GM18507 (cell line): ENCODE measurements at places on chromosomes 5 and 9.
A peak's percentile ranks its signal among the peaks of the same experiment; 100 is the strongest.

- peak; percentile 52 for DNase-seq
Measured at GRCh38 chr9:98129451-98129881, 10.4 kb upstream of the TRIM14 start.

DNA sequence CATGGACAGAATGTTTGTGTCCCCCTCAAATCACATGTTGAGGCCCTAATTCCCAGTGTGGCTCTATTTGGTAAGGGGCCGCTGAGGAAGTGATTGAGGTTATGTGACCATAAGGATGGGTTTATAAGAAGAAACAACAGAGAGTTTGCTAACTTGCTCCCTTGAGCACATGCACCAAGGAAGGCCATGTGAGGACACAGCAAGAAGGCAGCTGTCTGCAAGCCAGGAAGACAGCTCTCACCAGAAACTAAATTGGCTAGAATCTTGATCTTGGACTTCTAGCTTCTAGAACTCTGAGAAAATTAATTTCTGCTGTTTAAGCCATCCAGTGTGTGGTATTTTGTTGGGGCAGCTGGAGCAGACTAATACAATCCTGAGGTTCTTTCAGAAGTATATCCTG, 35.2 kb upstream of the CDC42SE2 start:
- DNase-seq: no peak

DNA sequence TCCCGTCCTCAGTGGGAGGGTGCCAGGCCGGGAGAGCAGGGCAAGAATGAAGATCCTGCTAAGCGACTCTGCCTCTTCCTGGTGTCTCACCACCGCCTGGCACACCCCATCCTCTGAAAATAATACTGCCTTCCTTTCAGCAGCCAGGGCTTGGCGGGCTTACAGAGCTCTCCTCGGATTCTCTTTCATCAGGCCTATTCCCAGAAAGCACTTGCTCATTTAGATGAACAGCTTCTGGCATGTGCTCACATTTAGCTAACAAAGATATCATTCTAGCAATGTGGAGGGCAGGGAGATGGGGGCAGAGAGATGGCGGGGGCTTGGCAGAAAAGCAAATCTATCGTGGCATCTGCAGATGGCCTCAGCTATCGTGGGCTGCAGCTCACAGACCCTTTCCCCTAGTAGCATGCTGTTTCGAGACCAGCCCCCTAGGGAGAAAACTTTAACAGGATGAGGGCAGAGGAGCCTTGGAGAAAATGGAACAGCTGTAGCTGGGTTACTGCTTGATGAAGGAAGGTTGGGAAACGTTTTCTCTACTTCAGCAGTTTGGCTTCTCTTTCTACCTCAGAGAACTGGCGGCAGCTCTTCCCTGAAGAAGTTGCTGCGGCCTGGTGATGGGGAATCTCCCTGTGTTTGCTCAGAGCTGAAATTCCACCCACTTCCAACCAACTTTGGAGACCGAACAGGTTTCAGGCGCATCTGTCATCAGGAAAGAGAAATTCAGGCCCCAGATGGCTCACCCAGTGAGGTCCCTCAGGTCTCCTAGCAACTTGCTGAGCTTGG, 102.1 kb downstream of the TMEM174 start:
- DNase-seq: no peak

- DNase-seq: no peak
Measured at GRCh38 chr9:134040781-134041648, 15.7 kb downstream of the BRD3OS start.

- DNase-seq: no peak
Measured at GRCh38 chr9:122998448-122998847, 35.0 kb upstream of the GPR21 start.

- no peak for DNase-seq
Measured at GRCh38 chr5:42990892-42991291, 49.2 kb downstream of the ANXA2R start.

GRCh38 chr5:158770506-158770905, 329.2 kb downstream of the EBF1 start:
- DNase-seq: no peak

- no peak for DNase-seq
Measured at GRCh38 chr5:91133183-91133582, 249.9 kb downstream of the ARRDC3 start.

- no peak for DNase-seq
Measured at GRCh38 chr5:178762391-178762790, 31.9 kb upstream of the ZNF354A start.

GRCh38 chr5:178524093-178524882, 65.9 kb downstream of the COL23A1 start:
- DNase-seq: no peak

- peak; percentile 14 for DNase-seq
Measured at GRCh38 chr5:154714266-154714986, 40.8 kb upstream of the LARP1 start.

DNA sequence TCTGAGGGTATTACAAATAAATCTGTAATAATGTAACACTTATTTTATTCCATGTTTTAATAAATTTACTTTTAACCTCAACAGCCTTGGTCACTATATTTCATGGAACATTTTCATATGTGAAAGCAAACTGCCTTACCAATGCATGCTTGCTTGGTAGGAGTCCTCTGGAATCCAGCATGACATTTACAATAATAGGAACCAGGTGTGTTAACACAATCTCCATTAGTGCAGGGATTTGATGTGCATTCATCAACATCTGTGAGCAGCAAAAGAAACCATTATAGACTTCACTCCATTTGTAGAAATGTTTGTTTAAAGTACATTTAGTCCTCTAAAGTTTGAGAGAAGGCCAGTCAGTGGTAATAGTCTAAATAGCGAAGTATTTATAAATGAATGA, 159.4 kb downstream of the FBN2 start:
- no peak for DNase-seq

GRCh38 chr5:53179691-53180090, 70.1 kb upstream of the MOCS2 start:
- no peak for DNase-seq

- no peak for DNase-seq
Measured at GRCh38 chr5:81779125-81779915, 28.4 kb upstream of the SSBP2 start.

GRCh38 chr5:8340739-8341344, 471.9 kb downstream of the MTRR start:
- DNase-seq: no peak

DNA sequence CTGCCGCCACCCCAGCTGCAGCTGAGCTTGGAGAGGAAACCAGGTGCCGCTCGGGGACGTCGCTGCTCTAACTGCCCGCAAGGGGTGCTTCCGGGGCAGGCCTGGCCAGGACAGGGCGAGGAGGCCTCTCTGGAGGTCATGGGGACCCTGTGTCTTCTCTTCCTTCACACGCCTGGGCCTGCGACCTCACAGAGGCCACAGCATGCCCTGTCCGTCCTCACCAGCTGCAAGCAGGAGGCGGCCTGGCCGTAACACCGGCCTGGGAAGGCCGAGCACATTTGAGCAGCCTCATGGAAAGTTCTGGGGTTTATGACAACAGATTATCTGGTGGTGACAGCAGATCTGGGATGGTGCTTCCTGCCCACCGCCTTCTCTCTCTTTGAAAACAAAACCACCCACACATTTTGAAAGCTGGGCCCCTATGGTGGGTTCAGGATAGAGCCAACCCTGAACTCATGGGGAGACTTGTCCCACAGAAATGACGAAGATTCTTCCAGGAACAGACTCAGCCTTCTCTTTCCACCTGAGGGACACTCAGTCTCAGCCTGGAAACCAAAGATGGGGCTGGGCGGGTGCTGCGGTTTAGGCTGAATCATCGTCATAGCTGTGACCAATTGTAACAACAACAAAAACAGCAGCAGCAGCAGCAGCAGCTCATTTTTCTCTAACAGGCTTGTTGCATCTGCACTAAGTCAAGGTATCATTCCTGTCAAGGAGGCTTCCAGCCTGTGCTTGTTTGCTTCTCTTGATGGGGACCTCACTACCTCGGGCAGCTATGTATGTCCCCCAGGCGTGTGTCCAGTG, 99.6 kb upstream of the RAPGEF1 start:
- DNase-seq: no peak
